ENCODE measurements at places on chromosomes 1 and 21.

DNA sequence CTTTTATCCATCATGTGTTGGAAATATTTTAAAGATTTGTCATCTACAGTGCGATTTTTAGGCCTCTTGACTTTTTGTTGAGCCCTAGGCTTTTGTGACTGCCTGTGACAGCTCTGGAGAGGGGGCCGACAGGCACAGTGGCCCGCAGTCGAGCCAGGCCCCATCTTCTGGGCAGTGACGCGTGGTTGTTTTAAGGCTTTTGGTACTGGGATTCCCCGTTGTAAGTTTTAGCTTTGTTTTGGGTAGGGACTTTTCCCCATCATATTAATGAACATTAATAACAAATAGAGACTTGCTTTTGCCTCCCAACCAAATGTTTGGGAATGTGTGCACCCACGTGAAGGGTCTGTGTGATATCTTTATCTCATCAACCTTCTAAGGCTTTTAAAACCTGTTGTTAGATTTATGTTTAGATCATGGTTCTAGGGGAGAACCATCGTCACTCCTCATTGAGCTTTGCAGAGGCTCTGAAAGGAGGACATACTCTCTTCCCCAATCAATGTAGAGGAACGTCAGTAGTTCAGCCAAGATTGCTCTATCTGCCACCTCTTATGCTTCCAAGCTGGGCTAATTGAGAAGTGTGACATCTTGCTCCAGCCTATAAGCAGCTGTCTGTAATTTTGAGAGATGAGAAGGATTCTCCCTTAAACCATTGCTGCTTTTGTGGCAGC is 34.6 kb downstream of the MAPKAPK2 start:
- DNase-seq: no peak

GRCh38 chr1:201761178-201761577 is 67.8 kb upstream of the IPO9 start:
- no peak for DNase-seq

DNA sequence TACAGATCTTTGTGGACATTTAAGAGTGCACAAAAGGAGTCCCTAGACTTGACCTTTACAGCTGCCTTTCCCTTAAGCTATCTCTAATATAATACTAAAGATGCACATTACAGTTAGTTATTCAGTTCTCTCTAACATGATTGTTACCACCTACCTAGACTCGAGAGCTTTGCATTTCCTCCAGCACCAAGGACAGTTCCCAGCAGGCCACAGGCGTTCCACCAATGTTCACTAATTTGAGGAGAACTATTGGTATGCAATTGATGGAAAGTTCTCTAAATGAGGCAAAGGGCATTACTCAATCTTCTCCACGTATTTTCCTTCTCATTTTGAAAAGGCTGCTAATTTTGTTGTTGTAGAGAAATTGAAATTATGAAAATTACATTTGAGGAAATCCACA is 5.4 kb upstream of the NTNG1 start:
- peak; percentile 54 for DNase-seq

GRCh38 chr1:2468041-2468472 is 8.0 kb upstream of the PLCH2 start:
- peak; percentile 57 for DNase-seq

GRCh38 chr1:228378873-228379460 is 27.7 kb downstream of the TRIM11 start:
- DNase-seq: peak; percentile 34

GRCh38 chr1:247064304-247064703 is 14.3 kb downstream of the ZNF670 start:
- no peak for DNase-seq

DNA sequence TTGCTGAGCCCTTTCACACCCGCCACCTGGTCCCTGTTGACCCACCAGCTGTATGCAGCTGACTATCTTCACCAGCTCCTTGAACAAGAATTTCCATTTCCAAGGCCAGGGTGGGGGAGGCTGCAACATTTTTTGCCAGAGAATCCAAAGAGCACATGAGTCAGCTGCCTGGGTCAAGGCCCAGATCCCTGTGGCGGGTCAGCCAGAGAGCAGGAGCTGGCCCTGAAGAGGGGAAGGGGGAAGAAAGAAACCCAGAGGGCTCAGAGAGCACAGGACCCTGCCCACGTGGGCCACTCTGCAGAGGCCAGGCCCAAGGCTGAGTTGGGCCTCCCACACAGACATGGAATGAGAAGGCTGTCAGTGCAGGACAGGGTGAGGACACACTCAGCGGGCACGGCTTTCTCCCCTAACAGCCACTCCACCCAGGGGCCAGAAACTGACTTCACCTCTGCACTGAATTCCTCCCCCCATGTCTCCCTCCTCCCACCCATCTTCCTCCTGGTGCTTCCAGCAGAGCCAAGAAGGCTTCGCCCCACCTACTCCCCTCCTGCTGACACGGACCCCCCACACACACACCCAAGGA is 28.9 kb downstream of the S100A6 start:
- no peak for DNase-seq

DNA sequence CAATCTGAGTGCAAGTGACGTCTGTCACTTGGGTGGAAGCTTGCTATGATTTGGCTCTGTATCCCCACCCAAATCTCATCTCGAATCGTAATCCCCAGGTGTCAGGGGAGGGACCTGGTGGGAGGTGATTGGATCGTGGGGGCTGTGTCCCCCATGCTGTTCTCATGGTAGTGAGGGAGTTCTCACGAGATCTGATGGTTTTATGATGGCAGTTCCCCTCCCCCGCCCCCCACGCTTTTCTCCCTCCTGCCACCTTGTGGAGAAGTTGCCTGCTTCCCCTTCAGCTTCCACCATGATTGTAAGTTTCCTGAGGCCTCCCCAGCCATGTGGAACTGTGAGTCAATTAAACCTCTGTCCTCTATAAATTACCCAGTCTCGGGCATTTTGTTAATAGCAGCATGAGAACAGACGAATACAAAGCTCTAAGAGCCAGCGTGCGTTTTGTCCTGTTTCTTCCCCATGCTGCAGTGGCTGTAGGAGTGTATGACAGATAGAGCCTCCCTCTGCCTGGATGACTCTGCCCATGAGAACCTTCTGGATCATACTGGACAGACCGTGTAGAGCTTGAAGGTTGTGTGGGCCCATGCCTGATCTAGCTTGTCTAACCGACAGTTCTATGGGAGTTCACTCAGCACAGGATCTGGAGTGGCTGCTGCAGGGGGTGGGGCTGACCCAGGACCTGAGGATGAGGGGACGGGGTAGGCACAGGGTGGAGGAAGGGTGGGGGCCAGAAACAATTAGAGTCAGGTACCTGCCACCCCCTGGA is 139.7 kb upstream of the ERRFI1 start:
- DNase-seq: peak; percentile 43

GRCh38 chr1:231693361-231694074 is 66.9 kb downstream of the DISC1 start:
- DNase-seq: no peak

DNA sequence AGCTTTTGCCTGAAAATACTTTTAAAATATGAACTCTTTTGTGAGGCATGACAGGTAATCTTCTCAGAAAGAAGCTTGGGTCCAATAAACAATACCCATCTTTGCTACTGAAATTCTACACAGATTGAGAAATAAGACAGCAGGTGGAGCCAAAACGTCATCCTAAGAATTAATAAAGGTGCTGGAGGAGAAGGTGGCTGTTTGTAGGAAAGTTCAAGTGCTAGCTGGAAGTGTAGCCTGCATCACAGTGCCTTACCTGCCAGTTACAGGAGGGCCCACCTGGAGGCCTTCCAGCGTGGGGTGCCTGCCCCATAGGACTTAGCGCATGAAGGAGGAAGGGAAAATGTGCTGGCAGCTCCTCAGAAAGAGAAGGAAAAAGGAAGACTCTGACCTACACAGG is 93.7 kb downstream of the TTC3 start:
- no peak for DNase-seq

DNA sequence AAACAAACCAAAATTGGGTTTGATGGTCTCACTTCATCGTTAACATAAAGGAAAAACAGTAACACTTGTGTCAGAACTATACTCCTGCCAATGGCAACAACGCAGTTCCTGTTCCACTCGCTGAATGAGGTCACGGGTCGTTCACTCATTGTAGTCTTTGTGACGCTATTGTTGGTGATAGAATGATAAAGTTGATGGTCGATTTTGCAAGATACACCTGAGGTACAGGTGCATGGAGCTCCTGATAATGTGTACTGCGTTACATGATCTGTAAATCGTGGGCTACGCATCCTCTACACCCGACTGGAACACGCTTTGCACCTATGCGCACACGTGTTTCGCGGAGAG is 391 bp upstream of the CENPS start:
- peak; percentile 74 for DNase-seq

DNA sequence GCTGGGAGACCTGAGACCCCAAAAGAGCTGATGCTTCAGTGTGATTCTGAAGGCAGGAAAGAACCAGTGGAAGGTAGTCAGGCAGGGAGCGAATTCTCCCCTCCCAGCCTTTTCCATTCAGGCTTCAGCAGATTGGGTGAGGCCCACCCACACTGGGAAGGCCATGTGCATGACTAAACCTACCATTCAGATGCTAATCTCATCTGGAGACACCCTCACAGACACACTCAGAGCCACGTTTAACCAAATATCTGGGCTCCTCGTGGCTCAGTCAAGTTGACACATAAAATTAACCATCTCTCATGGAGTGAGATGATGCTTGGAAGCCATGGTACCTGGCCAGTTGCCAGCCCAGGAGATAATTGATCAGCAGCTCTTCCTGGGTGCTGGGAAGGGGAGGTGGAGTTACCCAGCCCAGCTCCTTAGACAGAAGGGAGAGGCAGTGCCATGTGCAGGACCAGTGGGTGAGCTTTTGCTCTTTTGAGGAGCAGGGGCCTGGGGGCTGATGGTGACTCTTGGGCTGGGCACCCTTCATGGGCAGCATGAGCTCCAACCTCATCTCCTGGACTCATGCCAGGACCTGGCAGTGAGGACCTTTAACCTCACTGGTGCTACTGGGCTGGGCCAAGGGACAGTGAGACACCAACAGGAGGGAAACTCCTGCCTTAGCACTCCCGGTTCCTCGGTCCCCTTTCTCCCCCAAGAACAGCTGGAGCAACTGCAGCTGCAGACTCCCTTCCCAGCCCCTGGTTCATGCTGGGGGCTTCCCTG is 89.0 kb upstream of the ACTL8 start:
- no peak for DNase-seq

DNA sequence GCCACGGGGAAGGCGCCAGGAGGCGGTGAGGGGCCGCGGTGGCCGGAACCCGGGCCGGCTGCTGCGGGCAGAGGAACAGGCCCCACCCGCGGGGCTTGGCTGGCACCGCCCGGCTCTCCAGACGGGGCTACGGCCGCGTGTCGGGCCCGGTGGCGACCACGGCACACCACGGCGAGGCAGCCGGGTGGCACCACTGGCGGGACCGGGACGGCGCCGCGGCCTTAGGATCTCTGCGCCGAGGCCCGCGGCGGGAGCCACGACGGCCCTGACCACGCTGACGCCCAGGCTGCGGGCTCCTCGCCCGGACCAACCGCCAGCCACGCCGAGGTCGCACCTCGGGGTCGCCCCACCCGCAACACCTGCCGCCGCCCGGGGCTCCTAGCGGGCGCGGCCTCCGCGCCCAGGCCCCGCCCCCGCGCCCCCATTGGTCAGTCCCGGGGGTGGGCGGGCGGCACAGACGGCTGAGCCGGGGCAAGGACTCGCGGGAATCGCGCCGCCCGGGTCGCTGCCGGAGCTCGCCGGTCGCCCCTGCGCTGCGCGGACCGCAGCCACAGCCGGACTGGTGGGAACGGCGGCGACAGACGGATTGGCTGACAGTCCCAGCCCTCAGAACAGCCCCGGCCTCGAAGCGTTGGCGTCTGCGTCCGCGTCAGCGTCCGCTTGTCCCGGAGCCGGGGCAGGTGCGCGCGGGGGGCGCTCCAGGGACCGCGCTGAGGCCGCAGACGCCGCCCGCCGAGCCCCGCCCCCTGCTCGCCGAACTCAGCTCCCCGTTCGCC is at the start of gene BMP8A:
TSS of gene BMP8A (plus strand) at position 491 of the 776 bp plus-strand sequence. CDS start 356 bp downstream, outside the sequence.
- DNase-seq: peak; percentile 83

- DNase-seq: no peak
Observed at GRCh38 chr1:186977266-186977957, 148.7 kb downstream of the PLA2G4A start.

DNA sequence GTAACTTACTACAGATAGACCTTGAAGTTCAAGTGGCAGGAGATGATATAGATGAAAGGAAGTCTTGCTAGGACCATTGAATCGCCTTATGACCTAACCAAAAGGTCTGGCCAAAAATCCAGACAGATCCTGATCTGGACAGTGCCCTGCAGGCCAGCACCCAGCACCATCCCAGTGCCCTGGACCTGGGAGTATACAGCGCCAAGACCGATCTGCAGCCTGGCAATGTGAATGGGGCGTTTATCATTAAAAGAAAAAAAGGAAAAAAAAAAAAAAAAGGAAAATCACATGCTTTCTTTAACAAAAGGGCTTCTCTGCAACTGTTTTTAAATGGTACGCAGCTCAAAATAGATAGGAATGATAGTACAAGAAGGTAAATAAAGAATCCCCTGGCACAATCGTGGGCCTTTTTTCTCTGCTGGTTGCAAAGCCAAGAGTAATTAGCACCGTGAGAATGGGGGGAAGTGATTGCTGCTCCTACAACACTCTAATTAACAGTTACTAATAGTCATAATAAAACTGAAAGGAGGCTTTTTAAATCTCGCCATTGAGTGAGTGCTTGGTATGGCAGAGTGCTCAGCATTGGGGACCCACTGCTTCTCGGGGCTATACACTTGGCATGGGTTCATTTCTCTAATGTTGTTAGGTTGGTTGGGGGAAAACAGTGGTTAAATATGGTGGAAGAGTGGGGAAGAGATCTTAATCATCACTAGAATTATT is 146.7 kb downstream of the KAZN start:
- DNase-seq: no peak

DNA sequence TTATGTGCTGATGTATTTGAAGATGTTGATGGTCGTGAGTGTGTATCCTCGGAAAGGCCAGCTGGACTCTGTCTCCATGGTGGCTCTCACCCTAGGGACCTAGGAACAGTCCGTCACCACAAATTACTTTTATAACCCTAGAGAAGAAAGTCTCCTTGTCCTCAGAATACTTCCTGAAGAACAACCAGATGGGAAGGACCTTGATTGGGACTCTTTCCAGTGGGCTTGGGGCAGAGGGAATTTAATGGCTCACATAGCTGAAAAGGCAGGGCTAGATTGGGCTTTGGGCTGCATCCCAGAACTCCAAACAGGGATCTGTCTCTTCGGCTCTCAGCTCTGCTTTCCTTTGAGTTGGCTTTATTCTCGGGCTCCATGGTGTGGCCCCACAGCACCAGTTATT is 90.8 kb downstream of the TBX19 start:
- DNase-seq: no peak

DNA sequence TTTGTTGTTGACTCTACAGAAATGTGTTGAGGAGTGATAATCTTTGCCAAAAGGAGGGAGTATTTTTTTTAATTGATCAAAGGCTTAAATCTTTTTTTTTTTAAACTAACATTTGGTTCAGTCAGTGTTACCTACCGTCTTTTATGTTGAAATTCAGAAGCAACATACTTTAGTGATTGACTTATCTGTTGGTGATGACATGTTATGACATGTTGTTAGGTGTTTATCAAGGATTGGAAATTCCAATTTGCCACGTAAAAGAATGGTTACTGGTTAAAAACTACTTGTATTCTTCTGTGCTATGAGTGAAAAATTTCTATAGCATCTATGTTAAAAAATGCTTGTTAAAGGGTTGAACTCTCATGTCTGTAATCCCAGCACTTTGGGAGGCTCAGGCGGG is 61.2 kb downstream of the DNM3 start:
- DNase-seq: no peak

All from activated CD4-positive, alpha-beta T cell treated with anti-CD3 and anti-CD28 coated beads for 36 hours (primary cell).